ENCODE measurements at places on chromosomes 16 and 17. TPM values are rescaled to one million over a fixed set of nuclear protein-coding genes. Genes with fewer than 3 reads are reported as not detected.

Gene GPR142
- not detected for polyA plus RNA-seq

Gene USP43
- polyA plus RNA-seq, result not detected

Gene EMP2
- 5.2 TPM for polyA plus RNA-seq

Gene TNFRSF12A
- polyA plus RNA-seq, result 1.9 TPM

Gene DCTN5
- 12.8 TPM for polyA plus RNA-seq

Gene TEKT3
- polyA plus RNA-seq, result 0.92 TPM

Gene PSMD7
- polyA plus RNA-seq, result 163 TPM

Gene KRTAP4-5
- polyA plus RNA-seq, result not detected

Gene PHLPP2
- polyA plus RNA-seq, result 5.6 TPM

Gene TP53TG3B
- polyA plus RNA-seq, result not detected

Gene VMO1
- not detected for polyA plus RNA-seq

Gene ITGAD
- polyA plus RNA-seq, result not detected

Gene TBC1D3H
- polyA plus RNA-seq, result 0.18 TPM

Gene ODAD4
- polyA plus RNA-seq, result not detected

Gene ABCA3
- polyA plus RNA-seq, result 9.1 TPM

Gene LRRC37A
- polyA plus RNA-seq, result 0.63 TPM

Gene PLCG2
- 2.9 TPM for polyA plus RNA-seq

Gene PRRT2
- 7.5 TPM for polyA plus RNA-seq

Gene CDH8
- 20.0 TPM for polyA plus RNA-seq

Gene TEN1
- polyA plus RNA-seq, result 10.1 TPM

Gene FOXN1
- not detected for polyA plus RNA-seq

Gene IRX3
- polyA plus RNA-seq, result 1.6 TPM

Gene ATP6V0C
- 120 TPM for polyA plus RNA-seq

Gene HOXB8
- polyA plus RNA-seq, result not detected

Gene JUP
- 1.6 TPM for polyA plus RNA-seq

Gene EFNB3
- polyA plus RNA-seq, result 2.8 TPM

Gene CCL1
- polyA plus RNA-seq, result not detected

Gene CLTC
- 379 TPM for polyA plus RNA-seq

Gene GDPD3
- not detected for polyA plus RNA-seq

Gene KRT9
- not detected for polyA plus RNA-seq

Gene LDHD
- 0.27 TPM for polyA plus RNA-seq

Gene TEX14
- 2.9 TPM for polyA plus RNA-seq

Gene KRTAP1-5
- polyA plus RNA-seq, result not detected

Gene CA10
- 21.7 TPM for polyA plus RNA-seq

Gene NPIPA7
- 5.9 TPM for polyA plus RNA-seq

Gene TPSAB1
- polyA plus RNA-seq, result not detected

Gene FBXL19
- polyA plus RNA-seq, result 0.52 TPM

Gene MYH8
- not detected for polyA plus RNA-seq

Gene ZSCAN10
- not detected for polyA plus RNA-seq

Gene OR2C1
- polyA plus RNA-seq, result not detected

Gene KRT33A
- polyA plus RNA-seq, result not detected

Gene WSCD1
- polyA plus RNA-seq, result 6.3 TPM

Gene PABPN1L
- not detected for polyA plus RNA-seq

Gene ACSM5
- 2.9 TPM for polyA plus RNA-seq

Gene DVL2
- polyA plus RNA-seq, result 0.91 TPM

Gene CRLF3
- 11.6 TPM for polyA plus RNA-seq

Gene RANGRF
- polyA plus RNA-seq, result 95.5 TPM

Gene SECTM1
- not detected for polyA plus RNA-seq

Gene TAC4
- polyA plus RNA-seq, result not detected

Measured in Purkinje cell (primary cell).